ENCODE measurements at places on chromosomes 3 and 15. TPM values are rescaled to one million over a fixed set of nuclear protein-coding genes. Genes with fewer than 3 reads are reported as not detected.

STRA6 gene
- 71.8 TPM for total RNA-seq

ARL8B gene
- 61.9 TPM for total RNA-seq

CCDC39 gene
- not detected for total RNA-seq

GPR15 gene
- not detected for total RNA-seq

GOLGA6L10 gene
- 0.50 TPM for total RNA-seq

STIMATE gene
- 6.8 TPM for total RNA-seq

CNTN6 gene
- not detected for total RNA-seq

CYP1A1 gene
- total RNA-seq: 1.2 TPM

RASGRF1 gene
- total RNA-seq: 0.13 TPM

IQCB1 gene
- total RNA-seq: 10.6 TPM

AMT gene
- 0.53 TPM for total RNA-seq

IL17RB gene
- total RNA-seq: 0.67 TPM

SLC6A1 gene
- not detected for total RNA-seq

ENTPD3 gene
- 0.03 TPM for total RNA-seq

SERINC4 gene
- total RNA-seq: 0.09 TPM

SLC2A2 gene
- total RNA-seq: not detected

RBP2 gene
- total RNA-seq: not detected

FOXB1 gene
- not detected for total RNA-seq

PLSCR1 gene
- 44.0 TPM for total RNA-seq

SLC24A5 gene
- not detected for total RNA-seq

LRRC34 gene
- total RNA-seq: not detected

ZWILCH gene
- 33.8 TPM for total RNA-seq

TERC gene
- total RNA-seq: 0.24 TPM

SPG21 gene
- 112 TPM for total RNA-seq

AGBL1 gene
- not detected for total RNA-seq

PPIP5K1 gene
- 4.6 TPM for total RNA-seq

IGDCC3 gene
- 0.10 TPM for total RNA-seq

SPTBN5 gene
- total RNA-seq: 0.17 TPM

RSL24D1 gene
- 105 TPM for total RNA-seq

CDC25A gene
- 8.9 TPM for total RNA-seq

CATSPER2 gene
- total RNA-seq: 0.24 TPM

NPAP1 gene
- total RNA-seq: not detected

ECE2 gene
- not detected for total RNA-seq

CP gene
- 6.1 TPM for total RNA-seq

SLC22A14 gene
- total RNA-seq: 0.05 TPM

TMC3 gene
- total RNA-seq: not detected

SLC12A1 gene
- not detected for total RNA-seq

ARHGEF26 gene
- 11.9 TPM for total RNA-seq

NOX5 gene
- total RNA-seq: 0.24 TPM

MUC20 gene
- total RNA-seq: 0.42 TPM

CAMK2N2 gene
- 1.4 TPM for total RNA-seq

GXYLT2 gene
- total RNA-seq: 1.6 TPM

DNASE1L3 gene
- total RNA-seq: 0.08 TPM

MYZAP gene
- total RNA-seq: 1.3 TPM

DUOXA2 gene
- not detected for total RNA-seq

C2CD4A gene
- total RNA-seq: 0.17 TPM

CD200 gene
- not detected for total RNA-seq

All from A549 treated with AZD2906 at 1 μM for 4 hours (cell line).